NCI-H1092 treated with DMSO at 0.1 percent for 48 hours (cell line): ENCODE measurements at places on chromosomes 6 and 20.
A peak's percentile ranks its signal among the peaks of the same experiment; 100 is the strongest.

GRCh38 chr6:88890394-88890793 lies 73.0 kb downstream of the RNGTT start:
- no peak for DNase-seq

- DNase-seq = no peak
Measured at GRCh38 chr6:146305951-146306350, 237.7 kb upstream of the RAB32 start.

- DNase-seq = no peak
Measured at GRCh38 chr6:167212713-167213005, 54.9 kb upstream of the GPR31 start.

- no peak for DNase-seq
Measured at GRCh38 chr6:157822245-157823000, 623 bp upstream of the SNX9 start.

DNA sequence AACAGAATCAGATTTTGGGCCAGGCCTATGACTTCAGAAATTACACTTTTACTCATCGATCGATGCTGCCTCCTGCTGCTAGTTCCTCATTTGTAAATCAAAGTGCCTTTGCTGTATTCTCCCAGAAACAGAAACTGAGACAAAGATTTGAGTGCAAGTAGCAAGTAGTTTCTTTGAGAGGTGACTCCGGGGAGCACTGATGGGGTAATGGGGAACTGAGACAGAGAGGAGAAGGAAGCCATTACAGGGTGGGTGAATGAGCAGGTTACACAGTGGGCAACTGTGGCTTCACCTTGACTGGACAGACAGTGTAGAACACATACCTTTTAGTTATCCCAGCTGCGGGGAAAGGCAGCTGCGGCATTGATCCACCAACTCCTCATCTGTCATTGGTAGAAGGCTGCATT lies 9.7 kb upstream of the CD40 start:
- DNase-seq = no peak

DNA sequence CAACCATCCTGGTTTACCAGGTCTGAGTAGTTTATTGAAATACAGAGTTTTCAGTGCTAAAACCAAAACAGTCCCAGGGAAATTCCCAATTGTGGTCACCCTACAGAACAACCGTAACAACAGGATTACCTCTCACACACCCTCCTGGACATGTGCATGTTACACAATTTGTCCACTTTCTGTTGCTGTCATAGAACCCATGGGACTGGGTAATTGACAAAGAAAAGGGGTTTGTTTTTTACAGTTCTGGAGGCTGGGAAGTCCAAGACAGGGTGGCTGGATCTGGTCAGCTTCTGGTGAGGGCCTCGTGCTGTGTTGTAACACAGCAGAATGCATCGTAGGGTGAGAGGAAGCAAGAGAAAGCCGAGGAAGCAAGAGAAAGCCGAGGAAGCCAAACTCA lies 9.1 kb upstream of the ADA start:
- no peak for DNase-seq

DNA sequence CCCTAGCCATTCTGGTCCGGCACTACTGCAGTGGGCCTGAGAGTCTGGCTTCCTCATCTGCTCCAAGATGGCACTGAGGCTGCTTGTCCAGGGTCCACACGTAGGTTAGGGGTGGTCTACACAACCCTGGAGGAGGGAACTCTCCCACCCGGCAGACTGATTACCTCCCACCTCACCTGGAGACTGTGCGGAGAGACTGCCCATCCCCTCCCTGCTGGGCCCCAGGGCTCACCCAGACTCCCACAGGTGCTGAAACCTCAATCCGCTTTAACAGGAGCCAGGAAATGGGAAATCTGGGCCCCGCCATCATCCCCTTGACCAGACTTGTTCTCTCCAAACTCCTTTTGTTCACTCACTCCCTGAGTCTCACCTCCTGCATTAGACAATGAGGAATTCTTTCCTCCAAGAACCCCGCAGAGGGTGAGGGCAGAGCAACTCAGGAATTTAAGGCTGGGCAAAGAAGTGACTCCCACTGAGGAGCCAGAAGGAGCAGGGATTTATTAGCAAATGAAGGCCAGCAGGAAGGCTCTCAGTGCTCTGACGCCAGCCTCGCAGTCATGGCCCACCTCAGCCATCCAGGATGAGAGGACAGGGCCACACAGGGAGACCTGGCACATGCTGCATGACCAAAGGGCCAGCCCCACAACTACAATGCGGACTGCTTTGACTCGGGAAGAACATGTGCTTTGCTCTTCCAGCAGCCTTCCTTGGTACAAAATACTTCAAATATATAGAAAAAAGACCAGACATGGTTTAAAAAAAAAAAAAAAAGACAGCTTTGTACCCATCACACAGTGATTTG lies 53.0 kb downstream of the CDK5RAP1 start:
- no peak for DNase-seq

- DNase-seq = peak; percentile 7
Measured at GRCh38 chr6:91276315-91276714, 689.4 kb upstream of the MAP3K7 start.

DNA sequence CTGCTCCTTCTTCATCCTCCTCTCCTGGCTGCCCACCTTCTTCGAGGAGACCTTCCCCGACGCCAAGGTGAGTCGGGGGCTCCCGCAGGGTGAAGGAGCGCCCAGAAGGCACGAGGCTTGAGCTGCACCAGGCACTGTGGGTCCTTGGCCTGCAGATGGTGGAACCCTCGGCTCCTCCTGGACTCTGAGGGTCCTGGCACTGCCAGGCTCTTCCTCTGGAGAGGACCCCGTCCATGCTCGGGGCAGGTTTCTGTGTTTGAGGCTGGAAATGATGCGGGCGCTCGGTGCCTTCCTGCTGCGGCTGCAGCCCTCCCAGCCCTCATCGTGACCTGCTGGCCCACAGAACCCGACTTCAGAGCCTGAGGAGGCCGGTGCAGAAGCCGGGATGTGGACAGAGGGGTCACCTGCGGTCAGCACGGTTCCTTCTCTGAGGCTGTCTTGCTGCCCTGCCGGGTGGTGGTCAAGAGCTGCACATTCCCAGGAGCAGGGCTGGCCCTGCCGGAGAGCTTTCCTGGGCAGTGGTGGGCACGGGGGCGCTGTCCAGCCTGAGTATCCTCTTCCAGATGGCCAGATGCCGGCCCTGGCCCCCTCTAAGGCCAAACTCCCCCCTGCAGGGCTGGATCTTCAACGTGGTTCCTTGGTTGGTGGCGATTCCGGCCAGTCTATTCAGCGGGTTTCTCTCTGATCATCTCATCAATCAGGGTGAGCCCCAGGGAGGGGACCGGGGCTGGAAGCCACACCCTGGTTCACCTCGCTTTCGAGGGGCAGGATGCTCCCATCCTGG lies 11.3 kb downstream of the SLC17A9 start:
- DNase-seq = no peak

DNA sequence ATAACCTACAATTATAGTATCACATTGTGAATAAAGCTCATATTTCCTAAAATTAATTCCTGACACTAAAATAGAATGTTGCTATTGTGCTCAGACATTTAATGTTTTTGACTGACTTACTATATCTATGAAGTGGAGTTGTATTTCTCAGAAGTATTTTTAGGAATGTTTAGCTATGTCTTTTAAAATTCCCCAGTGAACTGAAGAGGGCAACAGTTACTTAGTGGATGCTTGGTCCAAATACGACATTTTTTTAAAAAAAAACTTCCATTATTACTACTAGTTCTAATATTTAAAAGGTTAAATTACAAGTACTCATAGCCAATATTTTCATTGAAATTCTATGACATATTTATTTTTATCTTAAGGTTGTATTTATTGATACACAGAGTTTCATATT lies 460.2 kb downstream of the COL12A1 start:
- DNase-seq = no peak

- DNase-seq = no peak
Measured at GRCh38 chr6:108883172-108883571, 35.0 kb downstream of the ARMC2 start.

DNA sequence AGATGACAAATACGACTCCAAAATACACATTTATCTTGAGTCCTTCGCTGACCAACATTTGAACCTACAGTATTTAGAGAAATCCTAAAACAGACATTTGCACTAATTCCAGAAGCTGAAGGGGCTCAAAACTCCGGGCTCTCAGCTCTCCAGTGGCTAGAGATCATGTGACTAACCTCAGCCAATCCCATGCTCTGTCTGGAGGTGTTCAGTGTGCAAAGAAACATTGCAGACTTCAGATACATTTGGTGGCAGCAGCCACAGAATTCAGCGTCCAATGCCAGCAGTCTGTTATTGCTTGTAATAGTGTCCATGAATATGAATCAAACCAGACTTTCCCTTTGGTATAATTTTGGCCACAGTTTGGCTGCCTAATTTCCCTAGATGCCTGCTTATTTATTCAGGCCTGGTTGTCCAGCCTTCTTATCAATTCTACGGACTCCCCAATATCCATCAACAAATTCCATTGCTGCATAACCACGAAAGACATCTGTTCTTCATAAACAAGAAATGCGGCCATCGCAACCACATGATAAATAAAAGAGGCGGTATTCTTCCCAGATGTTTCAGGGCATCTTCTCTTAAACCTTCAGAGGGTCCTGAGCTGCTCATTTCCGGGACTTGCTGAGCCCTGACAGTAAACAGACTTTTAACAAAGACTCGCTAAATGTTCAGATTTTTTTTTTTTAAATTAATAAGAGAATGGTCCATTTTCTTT lies 14.5 kb upstream of the CYP24A1 start:
- DNase-seq = no peak

- no peak for DNase-seq
Measured at GRCh38 chr6:139743664-139744437, 369.4 kb upstream of the CITED2 start.

DNA sequence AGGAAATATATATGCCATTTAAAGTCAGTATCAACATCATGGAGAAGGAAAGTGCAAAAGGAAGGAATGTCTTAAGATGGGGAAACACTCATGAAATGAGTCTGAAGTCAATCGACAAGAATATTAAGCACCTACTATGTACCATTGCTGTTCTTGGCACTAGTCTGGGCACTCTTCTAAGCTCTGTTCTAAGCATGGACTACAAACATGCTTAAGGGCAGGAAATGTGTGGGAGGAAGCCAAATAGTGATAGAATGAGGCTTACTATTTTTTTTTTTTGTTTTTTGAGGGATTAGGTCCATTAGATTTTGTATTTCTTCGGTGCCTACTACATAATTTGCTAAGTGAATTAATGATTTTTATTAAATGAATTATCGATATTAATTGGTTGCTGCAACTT lies 83.8 kb upstream of the SUPT3H start:
- DNase-seq = no peak

GRCh38 chr6:71457929-71458328 lies 169.3 kb downstream of the OGFRL1 start:
- DNase-seq = no peak

DNA sequence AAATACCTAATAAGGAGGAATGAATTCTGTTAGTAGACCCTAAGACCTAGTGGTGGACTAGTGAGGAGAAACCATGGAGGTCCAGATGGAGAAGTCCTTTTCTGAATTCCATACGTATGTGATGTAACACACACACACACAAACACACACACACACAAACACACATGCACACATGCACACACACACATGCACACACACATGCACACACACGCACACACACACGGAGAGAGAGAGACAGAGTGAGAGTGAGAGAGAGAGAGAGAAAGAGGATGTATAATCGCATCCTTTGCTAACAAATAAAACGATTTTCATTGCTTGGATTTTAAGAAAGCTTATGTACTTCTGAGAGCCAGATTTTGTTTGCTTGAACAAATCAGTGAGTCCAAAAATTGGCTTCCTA lies 132.6 kb upstream of the CEP162 start:
- DNase-seq = no peak

DNA sequence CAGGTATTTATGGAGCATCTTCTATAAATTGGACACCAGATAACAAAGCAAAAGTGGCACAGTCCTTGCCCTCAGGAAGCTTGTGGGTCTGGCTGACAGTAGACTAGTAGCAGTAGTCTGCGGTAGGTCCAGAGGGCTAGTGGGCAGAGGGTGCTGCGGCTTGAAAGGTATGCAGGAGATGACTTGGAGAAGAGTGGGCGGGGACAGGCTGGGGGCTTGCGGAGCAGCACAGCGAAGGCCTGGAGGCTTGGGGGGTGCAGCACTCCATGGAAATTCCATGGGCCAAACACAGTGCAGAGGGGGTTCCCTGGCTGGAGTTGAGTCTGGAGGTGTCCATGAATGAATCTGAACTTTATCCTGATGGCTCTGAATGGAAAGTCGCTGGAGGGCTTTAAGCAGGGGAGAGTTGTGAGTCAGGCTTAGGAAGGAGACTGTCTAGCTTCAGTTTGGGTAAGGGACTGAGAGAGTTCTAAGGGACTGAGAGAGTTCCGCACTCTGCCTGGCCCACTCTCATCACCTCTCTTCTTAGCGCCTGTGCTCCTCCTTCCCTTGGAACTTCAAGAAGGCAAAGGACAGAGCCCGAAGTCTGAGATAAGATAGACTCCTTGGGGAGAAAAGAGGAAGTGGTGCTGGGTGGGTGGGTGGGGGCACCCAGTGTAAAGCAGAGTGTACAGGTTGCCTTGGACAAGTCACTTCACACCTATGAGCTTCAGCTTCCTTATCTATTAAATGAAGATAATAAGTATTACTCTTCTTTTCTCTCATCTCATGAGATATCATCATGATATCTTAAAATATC lies 8.8 kb downstream of the PKIG start:
- no peak for DNase-seq

DNA sequence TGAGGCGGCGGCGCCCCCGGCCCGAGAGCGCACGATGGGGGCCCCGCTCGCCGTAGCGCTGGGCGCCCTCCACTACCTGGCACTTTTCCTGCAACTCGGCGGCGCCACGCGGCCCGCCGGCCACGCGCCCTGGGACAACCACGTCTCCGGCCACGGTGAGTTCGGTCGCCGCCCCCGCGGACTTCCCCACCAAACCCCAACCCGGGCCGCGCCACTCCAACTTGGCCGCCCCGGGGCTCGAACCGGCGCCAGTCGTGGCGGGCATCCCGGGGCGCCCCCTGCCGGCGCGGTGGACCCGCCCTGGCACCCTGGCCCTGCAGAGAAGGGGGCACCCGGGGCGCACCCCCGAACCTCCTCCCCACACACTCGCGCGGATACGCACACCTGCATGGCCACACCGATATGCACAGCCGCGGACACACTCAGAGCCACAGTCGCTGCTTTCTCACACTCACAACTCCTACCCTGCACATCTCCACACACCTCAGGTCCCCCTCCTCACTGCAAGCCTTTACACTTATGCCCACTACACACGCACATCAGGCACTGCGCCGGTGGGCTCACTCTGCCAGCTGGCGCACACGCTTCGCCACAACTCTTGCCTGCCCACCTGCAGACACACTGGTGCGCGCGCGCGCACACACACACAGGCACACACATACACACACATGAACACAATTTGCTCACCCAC lies 535 bp downstream of the VSTM2L start:
- no peak for DNase-seq

DNA sequence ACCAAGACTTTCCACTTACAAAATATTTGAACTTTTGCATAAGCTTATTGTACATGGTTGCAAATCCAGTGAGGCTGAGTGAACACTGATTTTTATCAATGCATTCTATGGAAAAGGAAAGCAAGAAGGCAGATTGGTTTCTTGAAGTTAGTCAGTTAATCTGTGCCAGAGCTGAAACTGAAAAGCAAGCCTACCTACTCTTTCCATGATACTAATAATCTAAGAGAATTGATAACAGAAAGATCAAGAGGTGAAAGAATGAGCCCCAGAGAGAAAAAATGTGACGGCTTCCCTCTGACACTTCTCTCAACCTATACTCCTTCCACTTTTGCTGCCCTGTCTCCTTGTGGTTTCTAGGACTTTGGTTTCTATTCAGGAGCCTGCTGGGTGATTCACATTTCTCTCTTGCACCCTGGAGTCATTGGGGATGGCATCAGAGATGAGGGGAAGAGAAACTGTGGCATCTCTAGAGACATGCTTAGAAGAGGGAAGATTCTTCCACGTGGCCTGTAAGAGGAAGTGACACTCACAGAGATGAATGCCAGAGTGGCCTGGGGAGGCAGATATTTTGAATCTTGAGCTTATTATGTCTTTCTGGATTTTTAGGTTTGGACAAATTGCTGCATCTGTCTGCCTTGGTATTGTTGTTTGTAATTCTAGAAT lies 158.6 kb upstream of the RIMS1 start:
- DNase-seq = no peak
